ENCODE measurements at places on chromosomes 7 and 10. TPM values are rescaled to one million over a fixed set of nuclear protein-coding genes. Genes with fewer than 3 reads are reported as not detected.
A peak's percentile ranks its signal among the peaks of the same experiment; 100 is the strongest.

Gene FBXO24
- 0.95 TPM for polyA plus RNA-seq

Gene FOXI2
- polyA plus RNA-seq: not detected

Gene LHFPL3
- not detected for polyA plus RNA-seq

DNA sequence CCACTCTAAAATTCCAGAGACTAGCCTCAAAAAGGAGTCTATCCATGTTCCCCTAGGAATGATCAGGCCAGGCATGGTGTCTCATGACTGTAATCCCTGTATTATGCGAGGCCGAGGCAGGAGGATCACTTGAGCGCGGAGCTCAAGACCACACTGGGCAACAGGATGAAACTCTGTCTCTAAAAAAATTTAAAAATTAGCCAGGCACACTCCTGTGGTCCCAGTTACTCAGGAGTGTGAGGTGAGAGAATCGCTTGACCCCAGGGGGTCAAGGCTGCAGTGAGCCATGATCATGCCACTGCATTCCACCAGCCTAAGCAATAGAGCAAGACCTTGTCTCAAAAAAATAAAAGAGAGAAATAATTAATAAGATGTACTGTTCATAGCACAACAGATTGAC, 256.8 kb downstream of the KCND2 start:
- no peak overlapping the region for H3K27ac ChIP-seq
- H3K27me3 ChIP-seq: no peaks in the 10 kb centered on the region
- no peak for DNase-seq

GRCh38 chr10:44197646-44198045, 187.3 kb downstream of the CXCL12 start:
- H3K4me3 ChIP-seq: no peak overlapping the region
- H3K27ac ChIP-seq: no peak overlapping the region

DNA sequence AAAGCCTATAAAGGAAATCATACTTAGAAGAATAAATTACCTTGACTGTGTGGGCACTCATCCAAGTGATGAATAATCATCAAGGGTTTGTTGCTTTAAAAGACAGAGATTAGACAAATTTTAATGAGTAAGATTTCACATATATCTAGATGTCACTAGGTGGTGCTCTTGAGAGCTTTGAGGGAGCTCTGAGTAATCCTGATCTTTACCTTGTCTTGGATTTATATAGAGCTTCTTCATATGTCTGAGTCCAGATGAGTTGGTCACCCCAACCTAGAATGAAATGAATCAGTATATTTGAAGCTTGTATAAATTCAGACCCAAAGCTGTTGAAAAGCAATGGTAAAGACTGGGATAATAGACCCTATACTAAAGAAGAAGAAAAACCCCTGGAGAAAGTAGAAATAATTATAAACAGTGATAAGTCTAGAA, 3.7 kb downstream of the AGR2 start:
- no peak for DNase-seq
- no peaks in the 10 kb centered on the region for H3K4me1 ChIP-seq
- H3K4me3 ChIP-seq: no peak overlapping the region
- no peaks in the 10 kb centered on the region for H3K36me3 ChIP-seq
- no peak overlapping the region for H3K27ac ChIP-seq

DNA sequence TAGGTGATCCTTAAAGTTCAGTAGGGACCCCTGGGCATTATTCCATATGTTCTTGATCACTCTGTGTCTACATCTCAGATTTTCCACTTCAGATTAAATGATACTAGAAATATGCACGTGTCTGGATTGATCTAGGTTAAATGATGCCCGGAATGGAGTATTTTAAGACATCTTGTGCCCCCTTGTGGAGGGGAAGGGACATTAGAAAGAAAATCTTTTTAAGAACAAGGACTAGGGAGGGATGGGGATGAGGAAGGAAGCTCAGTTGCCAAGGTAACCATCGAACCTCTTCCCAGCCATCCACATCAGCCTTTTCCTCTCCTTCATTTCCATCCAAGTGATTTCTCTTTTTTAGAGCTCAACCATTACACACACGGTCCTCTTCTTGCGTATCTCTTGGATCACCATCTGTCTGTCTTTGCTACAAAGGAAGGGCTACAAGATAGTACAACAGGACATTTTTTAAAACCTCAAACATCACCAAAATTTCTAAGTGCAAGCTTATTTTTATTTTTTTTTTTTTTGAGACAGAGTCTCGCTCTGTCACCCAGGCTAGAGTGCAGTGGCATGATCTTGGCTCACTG, 40.5 kb downstream of the PRSS2 start:
- H3K27me3 ChIP-seq: peaks cover 3% of the 10 kb centered on the region
- no peak for DNase-seq
- H3K4me3 ChIP-seq: no peak overlapping the region
- H3K36me3 ChIP-seq: no peaks in the 10 kb centered on the region
- H3K4me1 ChIP-seq: no peaks in the 10 kb centered on the region
- H3K27ac ChIP-seq: no peak overlapping the region

DNA sequence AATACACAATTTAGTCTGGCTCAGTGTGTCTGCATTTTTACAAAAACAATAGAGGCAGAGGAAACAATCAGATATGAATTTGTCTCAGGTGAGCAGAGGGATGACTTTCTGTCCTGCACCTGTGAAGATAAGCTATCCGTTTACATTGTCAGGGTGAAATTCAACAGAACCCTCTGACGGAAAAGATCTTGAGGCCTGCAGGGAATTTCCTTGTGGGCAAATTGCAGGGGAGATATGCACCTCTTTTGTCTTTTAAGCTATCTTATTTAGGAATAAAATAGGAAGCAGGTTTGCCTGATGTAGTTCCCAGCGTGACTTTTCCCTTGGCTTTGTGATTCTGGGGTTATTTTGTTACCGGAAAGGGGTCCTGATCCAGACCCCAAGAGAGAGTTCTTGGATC, 325.1 kb downstream of the GALNT17 start:
- H3K27me3 ChIP-seq: no peaks in the 10 kb centered on the region
- peaks cover 11% of the 10 kb centered on the region for H3K4me1 ChIP-seq
- no peak for DNase-seq
- H3K27ac ChIP-seq: no peak overlapping the region

DNA sequence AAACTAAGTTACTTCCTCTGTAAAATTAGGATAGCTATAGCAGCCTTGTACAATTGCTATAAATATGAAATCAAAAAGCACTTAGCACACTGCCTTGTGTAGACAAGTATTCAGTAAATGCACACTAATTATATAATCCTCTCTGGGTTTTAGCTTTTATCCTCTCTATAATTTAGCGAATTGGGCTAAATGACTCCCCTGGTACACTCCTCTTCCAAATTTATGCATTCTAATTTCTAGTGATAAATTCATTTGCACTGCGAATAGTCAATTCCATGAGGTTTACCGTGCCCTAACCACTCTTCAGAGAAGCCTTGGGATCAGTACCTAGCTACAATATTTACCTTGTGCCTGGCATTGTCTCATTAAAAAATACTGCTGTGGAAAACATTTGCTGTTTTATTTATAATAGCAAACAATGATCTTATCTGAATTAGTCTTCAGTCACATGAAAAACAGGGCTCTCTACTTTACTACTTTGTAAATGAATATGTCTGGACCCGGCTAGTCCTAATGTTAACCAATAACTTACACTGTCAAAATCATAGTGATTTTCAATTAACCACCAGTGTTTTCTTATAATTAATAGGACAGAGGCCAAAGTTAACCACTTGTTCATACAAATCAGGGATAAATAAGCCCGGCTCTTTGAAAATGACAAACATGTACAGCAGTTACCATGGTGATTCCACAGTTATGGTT, 577.9 kb downstream of the IPMK start:
- no peak overlapping the region for H3K27ac ChIP-seq
- H3K27me3 ChIP-seq: no peaks in the 10 kb centered on the region
- peaks cover 8% of the 10 kb centered on the region for H3K4me1 ChIP-seq
- H3K4me3 ChIP-seq: no peak overlapping the region

- no peaks in the 10 kb centered on the region for H3K36me3 ChIP-seq
- H3K27ac ChIP-seq: peak overlapping the region; percentile 97
- no peak for DNase-seq
- H3K4me3 ChIP-seq: peak overlapping the region; percentile 94
- peaks cover 15% of the 10 kb centered on the region for H3K4me1 ChIP-seq
These were observed 581 bp upstream of the GLCCI1 start for GRCh38 chr7:7967886-7968543.

- H3K27me3 ChIP-seq: no peaks in the 10 kb centered on the region
- H3K4me1 ChIP-seq: peaks cover 13% of the 10 kb centered on the region
- H3K4me3 ChIP-seq: no peak overlapping the region
- H3K27ac ChIP-seq: no peak overlapping the region
- H3K36me3 ChIP-seq: no peaks in the 10 kb centered on the region
- DNase-seq: no peak
These were observed 55.7 kb upstream of the ZRANB1 start for GRCh38 chr10:124886195-124886594.

DNA sequence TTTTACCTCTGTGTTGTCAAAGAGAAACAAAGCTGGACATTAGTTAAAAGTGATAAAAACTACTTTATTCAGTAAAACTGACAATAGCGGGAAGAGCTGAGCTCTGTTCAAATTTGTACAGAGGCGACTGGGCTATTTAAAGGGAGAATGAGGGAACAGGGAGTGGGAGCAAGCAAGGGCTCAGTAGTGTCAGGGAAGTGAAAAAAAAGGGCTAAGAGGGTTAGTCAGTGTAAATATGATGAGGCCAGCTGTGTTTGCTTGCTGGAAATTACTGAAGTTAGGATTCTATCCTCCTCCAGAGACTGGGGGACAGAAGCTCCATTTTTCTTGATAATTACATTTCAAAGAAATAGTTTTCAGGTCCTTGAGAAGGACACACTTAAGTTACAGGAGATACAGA, 232.5 kb downstream of the SH2D4B start:
- no peak overlapping the region for H3K4me3 ChIP-seq
- H3K36me3 ChIP-seq: no peaks in the 10 kb centered on the region
- no peaks in the 10 kb centered on the region for H3K4me1 ChIP-seq
- DNase-seq: no peak
- no peaks in the 10 kb centered on the region for H3K27me3 ChIP-seq
- H3K27ac ChIP-seq: no peak overlapping the region

GRCh38 chr10:55631071-55631654, 729.9 kb downstream of the ZWINT start:
- peak overlapping the region; percentile 37 for H3K4me3 ChIP-seq
- no peaks in the 10 kb centered on the region for H3K36me3 ChIP-seq
- no peaks in the 10 kb centered on the region for H3K4me1 ChIP-seq

GRCh38 chr10:124345521-124345920, 73.2 kb downstream of the OAT start:
- no peaks in the 10 kb centered on the region for H3K36me3 ChIP-seq
- H3K4me3 ChIP-seq: no peak overlapping the region
- H3K27me3 ChIP-seq: no peaks in the 10 kb centered on the region
- H3K4me1 ChIP-seq: no peaks in the 10 kb centered on the region
- no peak for DNase-seq

DNA sequence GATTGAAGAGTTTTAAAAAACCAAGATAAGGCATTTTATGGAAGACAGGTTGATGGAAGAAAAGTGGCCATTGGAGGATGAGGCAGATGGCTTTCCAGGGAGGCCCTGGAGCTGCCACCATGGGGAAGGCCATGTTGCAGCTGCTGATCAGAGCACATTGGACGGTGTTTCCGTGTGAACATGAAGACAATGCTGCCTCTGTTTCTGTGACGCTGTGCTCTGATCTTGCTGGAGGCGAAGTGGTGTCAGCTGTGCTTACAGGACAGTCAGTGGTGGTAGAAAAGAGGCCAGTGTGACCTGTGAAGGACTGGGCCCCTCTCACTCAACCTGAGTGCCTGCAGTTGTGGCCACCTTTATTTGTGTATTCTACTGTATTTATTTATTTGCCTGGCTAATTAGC, 132.9 kb downstream of the FAM204A start:
- no peak overlapping the region for H3K27ac ChIP-seq
- no peaks in the 10 kb centered on the region for H3K27me3 ChIP-seq
- no peaks in the 10 kb centered on the region for H3K36me3 ChIP-seq
- H3K4me3 ChIP-seq: no peak overlapping the region
- DNase-seq: no peak
- no peaks in the 10 kb centered on the region for H3K4me1 ChIP-seq

GRCh38 chr10:35614312-35614711, 9.2 kb downstream of the GJD4 start:
- H3K4me3 ChIP-seq: no peak overlapping the region
- no peaks in the 10 kb centered on the region for H3K4me1 ChIP-seq
- no peak for DNase-seq
- H3K36me3 ChIP-seq: no peaks in the 10 kb centered on the region
- H3K27ac ChIP-seq: no peak overlapping the region

GRCh38 chr7:130396109-130396508, 15.8 kb downstream of the CPA1 start:
- H3K4me1 ChIP-seq: peaks cover 27% of the 10 kb centered on the region
- no peak overlapping the region for H3K27ac ChIP-seq
- DNase-seq: no peak
- H3K4me3 ChIP-seq: peak overlapping the region; percentile 11
- no peaks in the 10 kb centered on the region for H3K36me3 ChIP-seq
- H3K27me3 ChIP-seq: no peaks in the 10 kb centered on the region

DNA sequence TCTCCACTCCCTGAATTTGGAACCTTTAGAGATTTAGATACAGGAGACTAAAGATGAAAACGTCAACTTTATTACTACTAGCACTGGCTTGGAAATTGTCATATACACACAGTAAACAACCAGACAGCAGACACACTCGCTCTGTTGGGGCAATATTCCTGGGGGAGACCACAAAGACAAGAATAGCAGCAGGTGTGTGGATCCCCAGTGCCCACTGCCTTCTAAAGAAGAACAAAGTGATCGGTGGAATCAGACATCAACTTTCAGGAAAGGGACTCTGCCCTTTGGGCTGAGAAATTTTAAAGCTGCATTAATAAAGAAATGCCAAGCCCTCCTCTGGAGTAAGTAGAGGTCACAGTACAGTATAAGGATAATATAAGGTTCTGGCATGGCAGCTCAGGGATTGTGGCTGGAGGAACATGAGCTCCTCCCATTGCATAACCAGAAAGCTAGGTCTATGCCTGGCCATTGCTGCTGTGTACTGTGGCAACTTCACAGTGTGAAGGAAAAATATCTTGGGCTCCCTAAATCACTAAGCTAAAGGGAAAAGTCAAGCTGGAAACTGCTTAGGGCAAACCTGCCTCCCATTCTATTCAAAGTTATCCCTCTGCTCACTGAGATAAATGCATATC, 57.1 kb upstream of the ANKRD1 start:
- no peaks in the 10 kb centered on the region for H3K27me3 ChIP-seq
- H3K4me3 ChIP-seq: no peak overlapping the region
- no peak overlapping the region for H3K27ac ChIP-seq
- no peaks in the 10 kb centered on the region for H3K4me1 ChIP-seq
- no peak for DNase-seq

Data from sigmoid colon (tissue), 7 donors.